ENCODE measurements at places on chromosomes 4 and X. TPM values are rescaled to one million over a fixed set of nuclear protein-coding genes. Genes with fewer than 3 reads are reported as not detected.

The CLGN gene
- total RNA-seq, result not detected

The CLDN2 gene
- total RNA-seq, result 0.20 TPM

The TASL gene
- 7.2 TPM for total RNA-seq

The CPZ gene
- total RNA-seq, result 0.78 TPM

The RNF128 gene
- total RNA-seq, result 17.0 TPM

The TMEM154 gene
- total RNA-seq, result 5.8 TPM

The TMEM271 gene
- total RNA-seq, result not detected

The ALAS2 gene
- total RNA-seq, result 2.6 TPM

The SLC38A5 gene
- 17.8 TPM for total RNA-seq

The SCML2 gene
- not detected for total RNA-seq

The FATE1 gene
- not detected for total RNA-seq

The SAT1 gene
- total RNA-seq, result 1,584 TPM

The ATG4A gene
- 10.7 TPM for total RNA-seq

The DCAF12L2 gene
- not detected for total RNA-seq

The TLR7 gene
- total RNA-seq, result 1.0 TPM

The CXCL1 gene
- total RNA-seq, result 40.0 TPM

The SSX2 gene
- not detected for total RNA-seq

The RHOXF2B gene
- total RNA-seq, result not detected

The SPATA4 gene
- 0.77 TPM for total RNA-seq

The SSX4B gene
- not detected for total RNA-seq

The CSAG3 gene
- total RNA-seq, result not detected

Data from upper lobe of left lung (tissue), 6 donors.